ENCODE measurements at places on chromosomes 2 and 18.

DNA sequence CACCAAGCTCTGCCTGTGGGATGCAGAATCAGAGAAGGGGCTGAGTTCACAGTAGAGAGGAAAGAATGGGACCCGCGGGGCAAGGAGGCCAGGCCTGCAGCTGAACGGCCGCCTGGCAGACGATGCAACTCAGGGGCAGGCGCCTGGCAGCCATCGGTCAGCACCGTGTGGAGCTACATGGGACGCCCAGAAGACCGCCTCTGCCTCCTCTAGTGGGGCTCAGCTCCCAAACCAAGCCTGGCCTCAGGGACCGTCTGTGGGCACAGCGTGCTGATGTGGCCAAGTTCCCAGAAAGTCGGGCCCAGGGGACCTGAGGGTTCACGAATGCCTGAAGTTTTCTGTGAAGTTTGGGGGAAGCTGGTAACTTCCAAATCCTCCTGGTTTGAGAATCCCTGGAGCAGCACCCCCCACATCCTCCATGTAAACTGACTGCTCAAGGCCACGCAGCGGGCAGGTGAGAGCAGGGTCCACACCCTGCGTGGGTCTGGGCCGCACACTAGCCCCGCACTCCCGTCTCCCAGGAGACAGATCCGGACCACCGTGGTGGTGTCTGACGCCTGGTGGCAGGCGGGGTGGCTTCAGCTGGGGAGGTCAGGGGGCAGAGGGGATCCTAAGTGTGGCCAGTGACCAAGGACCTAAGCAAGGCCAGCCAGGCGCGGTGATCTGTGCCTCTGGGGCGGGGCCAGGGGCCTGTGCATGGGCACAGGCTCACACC is 14.6 kb downstream of the SNORC start:
- no peak for DNase-seq

- DNase-seq, result no peak
Measured at GRCh38 chr2:133495226-133495625, 73.0 kb downstream of the NCKAP5 start.

- no peak for DNase-seq
Measured at GRCh38 chr2:37583867-37584266, 87.6 kb downstream of the CDC42EP3 start.

DNA sequence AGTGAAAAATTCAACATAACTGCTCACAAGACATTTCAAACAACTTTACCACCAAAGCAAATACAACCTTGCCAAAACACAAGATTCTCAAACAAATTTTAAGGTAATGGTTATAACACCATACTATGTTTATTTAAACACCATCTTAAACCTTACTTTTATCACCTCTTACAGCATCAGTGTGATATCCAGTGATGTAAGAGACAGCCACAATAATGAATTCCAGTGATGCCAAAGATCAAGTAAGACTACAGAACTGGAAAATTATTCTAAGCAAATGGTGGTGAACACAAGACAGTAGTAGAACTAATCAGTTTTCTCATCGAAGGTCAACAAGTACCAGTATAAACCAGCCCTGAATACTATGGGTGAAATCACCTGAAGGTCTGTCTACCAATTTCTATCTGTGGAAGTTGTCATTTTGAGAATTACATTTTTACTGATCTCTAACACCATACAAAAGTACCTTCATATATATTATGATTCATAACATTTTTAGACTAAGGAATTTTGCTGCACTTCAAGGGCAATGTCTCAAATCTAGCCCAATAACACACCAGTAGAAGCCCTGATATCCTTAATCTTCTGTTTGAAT is 146.2 kb downstream of the RBMS1 start:
- DNase-seq, result no peak

DNA sequence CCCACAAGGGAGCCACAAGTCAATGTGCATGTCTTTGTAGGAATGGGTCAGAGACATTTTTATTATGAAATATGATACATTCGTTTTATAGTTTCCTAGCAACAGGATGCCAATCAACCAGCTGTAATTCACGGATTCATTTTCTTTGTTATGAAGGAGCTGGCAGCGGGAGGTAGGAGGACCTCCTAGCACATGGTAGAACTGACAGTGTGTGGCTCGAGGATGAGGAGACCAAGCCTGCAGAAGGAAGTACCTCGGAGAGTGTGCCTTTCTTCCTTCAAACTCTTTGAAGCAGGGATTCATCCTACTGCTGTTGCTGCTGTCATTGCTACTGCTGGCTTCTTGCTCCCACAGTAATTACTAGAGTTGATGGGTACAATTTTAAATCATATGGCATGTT is 504.8 kb upstream of the KLHL29 start:
- DNase-seq, result no peak

DNA sequence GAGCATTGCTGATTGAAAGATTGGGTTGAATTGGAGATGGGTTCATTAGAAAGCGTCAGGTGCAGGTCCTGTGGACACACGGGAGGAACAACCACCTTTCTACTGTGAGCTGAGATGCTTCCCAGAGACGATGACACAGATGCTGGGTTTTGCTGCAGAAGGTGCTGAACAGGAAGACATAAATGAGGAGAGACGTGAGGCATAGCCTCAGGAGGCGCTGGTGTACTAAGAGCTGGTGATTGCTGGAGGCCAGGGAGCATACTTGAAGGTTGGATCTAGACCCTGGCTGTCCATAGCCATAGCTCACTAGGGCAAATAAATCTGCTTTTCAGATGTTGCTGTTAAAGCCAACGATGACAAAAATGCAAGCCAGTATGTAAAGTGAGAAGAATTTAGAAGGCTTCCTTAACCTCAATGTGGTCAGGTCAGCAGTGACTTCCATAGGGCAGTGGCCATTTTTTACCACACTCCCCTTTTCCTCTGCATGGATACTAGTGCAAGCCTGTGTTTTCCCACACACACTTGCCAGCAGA is 153.7 kb downstream of the SOX11 start:
- no peak for DNase-seq

- DNase-seq, result no peak
Measured at GRCh38 chr2:99458529-99458928, 31.3 kb downstream of the REV1 start.

- no peak for DNase-seq
Measured at GRCh38 chr18:31952223-31952622, 9.3 kb upstream of the TRAPPC8 start.

DNA sequence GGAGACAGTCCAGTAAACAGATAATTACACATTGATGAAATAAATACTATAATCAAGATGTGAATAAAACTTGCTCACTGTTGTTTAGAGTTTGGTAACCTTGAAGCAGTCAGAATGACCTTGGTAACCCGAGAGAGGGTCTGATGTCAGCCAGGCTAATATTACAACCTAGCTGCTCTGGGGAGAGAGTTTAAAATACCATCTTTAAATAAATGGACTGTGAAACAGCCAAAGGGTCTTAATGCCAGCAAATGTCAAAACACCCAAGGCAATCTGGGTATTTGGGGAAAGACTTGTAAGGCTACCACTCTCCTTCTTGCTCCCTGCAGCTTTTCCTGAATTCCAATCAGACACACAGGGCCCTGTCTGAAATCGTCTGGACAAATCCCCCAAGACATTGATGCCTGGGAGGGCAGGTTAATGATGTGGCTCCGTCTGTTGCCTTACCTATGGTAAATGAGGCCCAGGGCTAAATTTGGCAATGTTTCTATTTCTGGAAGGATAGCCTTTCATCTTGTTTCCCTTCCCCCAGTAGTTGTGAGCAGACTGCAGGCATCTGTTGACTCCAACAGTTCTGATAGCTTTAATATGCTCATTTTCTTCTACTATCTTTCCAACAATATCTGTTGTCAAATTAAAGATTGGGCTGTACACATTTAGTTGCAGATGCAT is 43.0 kb upstream of the ITGB6 start:
- DNase-seq, result no peak

DNA sequence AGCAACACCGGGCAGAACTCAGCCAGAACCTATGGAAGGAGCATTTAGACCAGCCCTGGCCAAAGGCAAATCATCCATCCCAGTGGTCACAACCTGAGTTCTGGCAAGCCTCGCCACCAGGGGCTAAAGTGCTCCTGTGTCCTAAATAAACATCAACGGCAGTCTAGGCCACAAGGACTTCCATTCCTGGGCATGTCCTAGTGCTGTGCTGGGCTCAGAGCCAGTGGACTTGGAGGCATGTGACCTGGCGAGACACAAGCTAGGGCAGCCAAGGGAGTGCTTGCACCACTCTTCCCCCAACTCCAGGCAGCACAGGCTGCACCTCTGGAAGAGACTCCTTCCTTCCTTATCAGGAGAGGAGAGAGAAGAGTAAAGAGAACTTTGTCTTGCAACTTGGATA is 69.0 kb downstream of the ST6GAL2 start:
- no peak for DNase-seq

- DNase-seq, result no peak
Measured at GRCh38 chr2:169946546-169946945, 119.3 kb downstream of the UBR3 start.

DNA sequence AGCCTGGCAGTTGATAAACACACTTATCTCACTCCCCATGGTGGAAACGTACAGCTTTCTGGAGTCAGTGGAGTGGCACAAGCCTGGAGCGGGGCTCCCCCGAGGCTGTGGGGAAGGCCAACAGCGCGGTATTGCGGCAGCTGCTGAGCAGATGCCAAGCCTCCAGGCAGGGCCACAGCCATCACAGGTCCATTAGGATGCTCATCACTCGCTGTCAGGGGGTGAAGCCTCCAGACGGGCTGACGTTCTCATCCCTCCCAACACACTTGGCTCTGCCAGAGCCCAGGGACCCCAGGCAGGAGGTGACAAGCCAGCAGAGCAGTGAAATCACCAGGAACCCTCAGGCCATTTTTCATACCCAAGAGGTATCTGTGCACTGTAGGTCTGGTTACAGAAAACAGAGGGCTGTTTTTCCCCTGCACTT is 529.2 kb upstream of the KLHL29 start:
- DNase-seq, result no peak

GRCh38 chr2:226772389-226773179 is 27.0 kb downstream of the IRS1 start:
- no peak for DNase-seq

DNA sequence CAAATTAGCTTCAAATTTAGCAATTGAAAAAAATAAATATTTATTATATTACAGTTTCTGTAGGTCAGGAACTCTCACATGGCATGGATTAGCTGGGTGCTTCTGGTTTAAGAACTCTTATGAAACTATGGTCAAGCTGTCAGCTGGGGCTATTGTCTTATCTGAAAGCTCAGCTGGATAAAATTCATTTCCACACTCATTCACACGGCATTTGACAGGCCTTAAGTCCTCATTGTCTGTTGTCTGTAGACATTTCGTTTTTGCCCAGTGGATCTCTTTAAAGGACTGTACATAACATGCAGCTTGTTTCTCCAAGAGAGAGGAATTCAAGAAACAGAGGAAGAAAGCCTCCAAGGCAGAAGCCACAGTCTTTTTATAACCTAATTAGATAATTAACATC is 1556.8 kb upstream of the SLC39A10 start:
- no peak for DNase-seq

DNA sequence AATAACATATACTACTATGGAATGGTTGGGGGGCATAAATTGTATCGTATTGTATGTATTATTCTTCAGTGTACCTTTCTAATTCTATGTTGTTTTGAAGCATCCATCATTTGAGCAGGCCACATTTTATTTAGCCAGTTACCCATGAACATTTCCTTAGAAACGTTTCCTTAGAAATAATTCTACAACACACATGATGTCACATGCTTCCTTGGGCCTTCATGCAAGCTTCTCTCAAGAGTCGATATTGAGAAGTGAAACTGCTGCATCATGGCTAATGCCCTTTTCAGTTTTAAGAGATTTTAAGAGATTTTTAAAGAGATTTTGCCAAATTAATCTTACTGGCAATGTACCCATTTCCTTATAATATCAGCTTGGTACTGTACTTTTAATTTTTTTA is 63.9 kb downstream of the ALPK2 start:
- DNase-seq, result no peak

DNA sequence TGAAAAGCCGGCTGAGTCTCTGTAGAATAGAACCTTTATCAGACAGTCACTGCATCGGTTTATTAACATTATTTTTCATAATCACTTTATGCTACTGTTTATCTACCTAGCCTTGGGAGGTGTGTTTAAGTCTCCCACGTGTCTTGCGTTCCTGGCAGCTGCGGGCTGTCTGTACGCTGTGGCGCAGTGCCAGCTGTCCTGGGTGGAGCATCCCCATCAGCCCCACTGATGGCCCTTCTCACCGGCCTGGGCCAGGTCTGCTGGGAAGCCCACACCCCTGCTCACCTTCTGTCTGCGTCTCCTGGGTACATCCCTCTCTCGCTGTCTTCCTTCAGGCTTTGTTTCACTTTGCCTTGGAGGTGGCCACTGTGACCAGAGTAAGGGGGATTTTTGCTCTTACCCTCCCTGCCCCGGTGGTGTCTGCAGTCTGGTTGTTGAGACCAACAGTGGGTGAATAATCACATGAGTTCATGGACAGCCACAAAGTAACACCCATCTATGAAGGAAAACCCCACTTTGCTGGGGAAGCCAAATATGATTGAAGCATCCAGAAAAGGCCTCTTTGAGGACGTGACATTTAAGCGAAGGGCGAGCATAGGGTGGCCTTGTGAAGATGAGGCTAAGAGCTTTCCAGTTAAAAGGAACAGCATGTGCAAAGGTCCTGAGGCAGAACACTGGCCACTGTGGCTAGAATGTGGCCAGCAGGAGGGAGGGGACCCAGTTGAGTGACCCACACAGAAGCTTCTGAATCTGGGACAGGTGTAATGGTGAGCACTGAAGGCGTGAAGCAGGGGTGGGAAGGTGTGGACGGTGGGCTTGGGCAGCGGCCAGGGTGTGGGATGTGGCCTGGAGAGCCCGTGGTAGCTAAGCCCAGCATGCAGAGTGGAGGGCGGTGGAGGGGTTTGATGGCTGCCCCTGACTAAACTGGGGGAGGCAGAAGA is 41.7 kb downstream of the RAMP1 start:
- no peak for DNase-seq

DNA sequence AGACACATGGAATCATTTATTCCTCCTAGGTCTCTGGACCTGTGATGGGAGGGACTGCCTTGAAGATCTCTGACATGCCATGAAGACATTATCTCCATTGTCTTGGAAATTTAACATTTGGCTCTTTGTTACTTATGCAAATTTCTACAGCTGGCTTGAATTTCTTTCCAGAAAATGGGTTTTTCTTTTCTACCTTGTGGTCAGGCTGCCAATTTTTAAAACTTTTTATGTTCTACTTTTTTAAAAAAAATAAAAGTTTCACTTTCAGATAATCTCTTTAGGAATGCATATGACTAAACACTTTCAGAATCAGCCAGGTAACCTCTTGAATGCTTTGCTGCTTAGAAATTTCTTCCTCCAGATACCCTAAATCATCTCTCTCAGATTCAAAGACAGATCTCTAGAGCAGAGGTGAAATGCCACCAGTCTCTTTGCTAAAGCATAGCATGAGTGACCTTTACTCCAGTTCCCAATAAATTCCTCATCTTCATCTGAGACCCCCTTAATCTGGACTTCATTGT is 209.6 kb downstream of the RPRM start:
- no peak for DNase-seq

- DNase-seq, result no peak
Measured at GRCh38 chr2:171909266-171909665, 13.0 kb upstream of the HAT1 start.

DNA sequence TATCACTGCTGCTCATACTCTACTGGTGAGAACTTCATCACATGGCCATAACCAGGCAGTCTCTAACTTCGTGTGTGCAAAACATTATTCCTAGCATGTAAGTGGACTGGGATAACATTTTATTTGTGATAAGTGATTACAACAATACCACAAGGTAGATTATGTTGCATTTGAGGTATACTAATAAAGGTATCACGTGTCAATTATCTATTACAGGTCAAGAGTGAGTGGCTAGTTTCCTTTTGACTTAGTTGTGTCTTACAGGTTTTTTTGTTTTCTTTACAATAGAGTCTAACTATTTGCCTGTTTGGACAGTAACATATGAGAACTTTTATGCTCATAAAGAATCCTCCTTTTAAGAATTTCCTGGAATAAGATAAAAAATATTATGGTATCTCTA is 67.2 kb upstream of the DSC1 start:
- DNase-seq, result no peak

All from GM04504 (cell line).